ENCODE measurements at places on chromosomes 2 and 18.

DNA sequence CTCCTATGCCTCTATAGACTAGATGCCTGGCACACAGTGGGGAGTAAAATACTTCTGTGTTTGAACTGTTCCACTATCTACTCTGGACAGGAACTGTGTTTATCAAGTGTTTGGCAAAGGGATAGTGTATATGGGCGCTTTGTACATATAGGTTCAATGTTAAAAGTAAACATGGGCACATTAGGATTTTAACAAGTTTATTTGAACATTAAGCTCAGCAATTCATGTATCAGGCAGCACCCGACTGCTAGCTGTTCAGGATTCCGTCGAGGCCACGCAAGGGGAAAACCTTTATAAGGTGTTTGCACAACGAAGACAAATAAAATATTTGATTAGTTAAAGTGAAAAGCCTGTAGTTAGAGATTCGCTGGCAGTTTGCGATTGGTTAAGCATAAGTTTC, 43.4 kb upstream of the ROCK2 start:
- DNase-seq = no peak

- no peak for DNase-seq
These were observed 292.0 kb downstream of the ZNF804A start for GRCh38 chr2:184890311-184890710.

DNA sequence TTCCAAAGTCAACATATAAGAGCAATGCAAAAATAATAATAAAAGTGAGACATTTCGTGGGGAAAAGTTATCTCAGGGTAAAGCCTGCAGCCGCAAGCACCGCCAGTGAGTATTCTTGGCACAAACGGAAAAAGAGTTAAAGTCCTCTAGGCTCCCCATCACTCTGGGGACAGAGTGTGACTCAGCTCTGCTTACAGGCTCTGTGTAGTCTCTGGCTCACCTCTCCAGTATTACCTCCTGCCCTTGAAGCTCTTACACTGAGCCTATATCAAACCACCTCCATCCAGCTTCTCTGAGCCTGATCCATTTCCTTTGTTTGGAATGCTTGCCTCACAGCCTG, 55.5 kb downstream of the MTHFD2 start:
- no peak for DNase-seq

GRCh38 chr2:189254268-189254883, 74.8 kb upstream of the COL5A2 start:
- no peak for DNase-seq

DNA sequence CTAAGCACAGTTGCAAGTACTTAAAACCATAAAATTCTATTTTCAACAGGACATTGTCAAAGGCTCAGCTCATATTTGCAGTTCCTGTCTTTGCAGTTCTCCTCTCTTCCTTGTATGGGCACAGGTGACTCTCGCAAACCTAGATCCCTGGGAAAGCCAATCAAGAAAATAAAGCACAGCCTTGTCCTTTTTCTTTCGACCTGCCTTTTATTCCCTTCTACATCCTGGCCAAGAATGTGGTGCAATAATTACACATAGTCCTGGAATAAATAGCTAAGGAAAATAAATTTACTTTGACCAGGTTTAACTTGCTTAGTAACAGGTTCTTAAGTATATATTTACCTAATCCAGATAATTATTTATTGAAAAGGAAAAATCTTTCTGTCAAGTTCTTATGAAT, 20.2 kb downstream of the ATG16L1 start:
- DNase-seq = no peak

DNA sequence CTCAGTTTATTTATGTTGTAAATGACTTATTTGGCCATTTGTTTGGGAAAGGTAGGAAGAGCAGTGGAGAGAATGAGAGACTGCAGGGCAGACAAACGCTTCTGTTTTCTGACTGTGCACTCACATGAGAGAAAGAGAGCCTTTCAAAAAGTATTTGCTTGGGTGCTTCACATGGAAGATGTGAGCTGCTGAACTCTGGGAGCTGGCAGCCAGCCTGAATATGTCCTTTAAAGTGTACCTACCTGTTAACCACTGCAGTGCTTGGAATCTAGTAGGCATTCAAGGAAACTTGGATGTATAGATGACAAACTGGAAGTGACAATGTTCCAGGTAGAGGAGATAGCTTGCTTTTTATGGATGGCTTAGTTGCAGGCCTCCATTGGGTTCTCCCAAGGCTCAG, 68.8 kb downstream of the PTPRM start:
- no peak for DNase-seq

- DNase-seq = no peak
These were observed 74.1 kb downstream of the VAPA start for GRCh38 chr18:9987931-9988330.

GRCh38 chr2:127397568-127398238, 9.9 kb upstream of the MAP3K2 start:
- no peak for DNase-seq

- DNase-seq = no peak
These were observed 2.1 kb downstream of the PCBP1 start for GRCh38 chr2:70089220-70089982.

DNA sequence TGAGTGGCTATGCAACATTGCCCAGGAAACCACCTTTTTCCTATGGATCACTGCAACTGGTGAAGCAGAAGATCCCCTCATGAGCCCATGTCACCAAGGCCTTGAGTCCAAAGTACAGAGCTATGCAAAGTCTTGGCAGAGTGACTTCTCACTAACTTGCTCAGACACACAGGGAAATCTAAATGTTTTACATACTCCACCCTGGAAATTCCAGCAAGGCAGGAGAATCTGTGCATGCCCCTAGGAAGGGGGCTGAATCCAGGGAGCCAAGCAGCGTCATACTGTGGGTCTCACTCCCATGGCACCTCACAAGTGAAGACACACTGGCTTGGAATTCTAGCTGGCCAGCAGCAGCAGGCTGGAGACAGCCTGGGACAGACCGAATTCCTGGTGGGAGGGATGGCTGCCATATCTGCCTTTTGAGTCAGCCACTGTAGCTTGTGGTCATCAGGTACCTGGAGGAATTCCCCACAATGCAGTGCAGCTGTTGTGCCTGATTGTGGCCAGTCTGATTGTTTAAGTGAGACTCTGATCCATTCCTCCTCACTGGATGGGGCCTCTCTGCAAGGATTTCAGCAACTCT, 1817.4 kb downstream of the SUCLG1 start:
- no peak for DNase-seq

- DNase-seq = no peak
These were observed 136.0 kb upstream of the ITGB6 start for GRCh38 chr2:160336105-160336504.

DNA sequence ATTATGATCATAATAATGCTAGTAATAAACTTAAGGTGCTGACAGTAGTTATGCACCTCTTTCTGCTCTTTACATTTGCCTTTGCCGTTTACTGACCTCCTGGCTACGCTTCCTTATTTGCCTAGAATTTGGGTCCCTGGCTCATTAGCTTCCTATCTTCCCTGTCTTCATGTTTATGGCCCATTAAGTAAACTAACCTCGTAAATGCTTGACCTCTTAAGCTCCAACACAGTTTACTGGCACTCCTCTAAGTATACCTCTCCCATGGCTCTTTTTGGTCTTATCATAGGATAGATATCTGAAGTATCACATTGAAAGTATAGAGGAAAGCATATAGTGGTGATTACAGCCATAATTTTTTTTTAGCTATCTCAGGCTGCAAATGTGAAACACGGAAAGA, 657.3 kb upstream of the SLC39A10 start:
- no peak for DNase-seq

- no peak for DNase-seq
These were observed 501.1 kb downstream of the CNTNAP5 start for GRCh38 chr2:124526221-124526620.

DNA sequence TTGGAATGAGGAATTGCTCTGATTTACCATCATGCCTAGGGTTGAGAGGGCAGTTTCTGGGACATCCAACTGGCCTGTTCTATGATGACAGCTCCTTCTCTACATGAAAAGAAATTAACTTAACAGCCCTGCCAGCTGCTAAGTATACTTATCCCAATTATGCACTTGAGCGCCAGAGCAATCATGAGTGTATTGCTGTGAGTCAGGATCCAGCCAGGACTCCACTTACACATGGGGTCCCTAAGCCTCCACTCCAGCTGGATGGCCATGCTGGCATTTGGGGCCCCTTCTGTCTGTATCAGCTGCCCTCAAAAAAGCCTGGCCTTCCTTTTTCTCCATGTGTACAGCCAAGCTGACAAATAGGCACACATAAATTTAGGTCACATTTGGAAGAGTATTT, 481.9 kb downstream of the TMX3 start:
- DNase-seq = no peak

GRCh38 chr2:223548194-223548593, 54.0 kb downstream of the SCG2 start:
- no peak for DNase-seq

GRCh38 chr2:236960531-236960930, 125.2 kb upstream of the COPS8 start:
- DNase-seq = no peak

DNA sequence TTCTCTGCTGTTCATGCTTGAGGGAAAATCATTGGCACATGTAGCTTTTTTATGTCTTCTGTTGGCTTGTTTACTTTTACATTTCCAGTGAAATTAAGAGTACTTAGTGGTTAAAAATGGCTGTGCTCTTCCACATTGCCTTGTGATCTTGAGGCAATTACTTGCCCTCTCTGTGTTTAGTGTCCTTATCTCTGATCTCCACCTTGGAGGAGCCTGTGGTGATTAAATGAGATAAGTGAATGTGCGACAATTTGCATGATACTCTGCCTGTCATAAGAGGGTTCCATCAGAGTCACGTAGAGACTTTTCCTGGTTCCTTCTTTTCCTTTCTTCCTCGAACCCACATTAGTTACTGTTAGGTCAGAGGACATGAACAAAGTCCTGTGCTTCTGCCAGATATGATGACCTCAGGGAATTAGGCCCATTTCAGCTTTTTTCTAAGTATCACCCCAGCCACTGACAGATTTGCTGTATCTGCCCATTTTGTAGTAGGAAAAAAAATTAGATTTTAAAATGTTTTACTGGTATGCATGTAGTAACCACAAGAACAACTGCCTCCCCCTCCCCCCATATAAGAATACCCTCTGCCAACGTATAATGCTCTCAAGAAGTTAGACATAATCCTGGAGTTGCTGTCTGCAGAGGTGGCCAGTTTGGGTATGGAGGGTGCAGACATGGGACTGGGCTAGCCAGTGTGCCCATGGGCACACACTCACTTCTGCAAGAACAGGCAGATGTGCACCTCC, 51.9 kb downstream of the TET3 start:
- no peak for DNase-seq

GRCh38 chr18:13539050-13539449, 187.3 kb downstream of the FAM210A start:
- peak; percentile 12 for DNase-seq

GRCh38 chr18:32552421-32553030, 81.8 kb upstream of the GAREM1 start:
- DNase-seq = peak; percentile 35

Measured in NCI-H1048 (cell line).